Activated T-cell treated with anti-CD3 and anti-CD28 coated beads for 48 hours (primary cell): ENCODE measurements at places on chromosomes 3 and 15.
A peak's percentile ranks its signal among the peaks of the same experiment; 100 is the strongest.

GRCh38 chr3:183427196-183427875 lies 1.1 kb downstream of the MCF2L2 start:
- DNase-seq: no peak

GRCh38 chr3:43539321-43539720 lies 82.5 kb downstream of the ANO10 start:
- no peak for DNase-seq

GRCh38 chr15:60301024-60301423 lies 96.8 kb downstream of the ANXA2 start:
- DNase-seq: no peak

GRCh38 chr3:18767756-18768303 lies 342.7 kb upstream of the SATB1 start:
- DNase-seq: no peak

DNA sequence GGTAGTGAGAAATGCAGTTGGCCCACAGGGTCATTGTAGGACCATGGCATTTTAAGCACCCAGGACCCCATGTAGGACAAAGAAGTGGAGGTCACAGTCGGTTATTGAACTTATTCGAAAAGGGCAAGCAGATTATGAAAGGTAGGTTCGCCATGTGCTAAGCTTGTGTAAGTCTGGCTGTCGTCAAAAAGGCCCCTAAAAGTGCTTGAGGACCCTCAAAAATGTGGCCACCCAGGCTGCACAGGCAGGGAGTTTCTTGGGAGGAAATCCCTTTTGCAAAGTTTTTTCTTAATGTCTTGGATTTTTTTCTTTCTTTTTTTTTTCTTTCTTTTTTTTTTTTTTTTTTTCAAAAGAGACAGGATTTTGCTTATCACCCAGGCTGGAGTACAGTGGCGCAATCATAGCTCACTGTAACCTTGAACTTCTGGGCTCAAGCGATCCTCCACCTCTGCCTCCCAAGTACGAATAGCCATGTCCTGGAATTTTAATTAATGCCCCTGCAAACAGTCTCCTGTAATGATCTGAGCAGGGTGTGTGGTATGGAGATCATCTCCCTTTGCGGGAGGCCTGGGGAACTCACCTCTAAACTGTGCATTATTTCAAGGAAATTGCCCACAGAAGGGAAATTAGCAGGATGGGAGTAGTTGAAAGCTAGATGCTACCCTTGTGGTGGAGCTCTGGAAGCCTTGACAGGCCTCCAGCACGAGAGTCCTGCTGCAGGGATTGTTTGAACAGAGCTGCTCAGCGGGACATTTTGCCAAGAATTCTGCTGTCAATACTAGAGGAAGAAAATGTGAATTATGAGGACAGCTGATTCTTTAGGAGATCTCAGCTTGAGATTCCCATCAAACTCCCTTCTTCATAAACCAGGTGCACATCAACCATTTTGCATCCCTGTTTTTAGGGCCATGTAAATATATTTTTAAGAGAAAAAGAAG lies 28.4 kb downstream of the THSD4 start:
- no peak for DNase-seq

GRCh38 chr3:171770689-171771620 lies 39.3 kb downstream of the PLD1 start:
- no peak for DNase-seq

DNA sequence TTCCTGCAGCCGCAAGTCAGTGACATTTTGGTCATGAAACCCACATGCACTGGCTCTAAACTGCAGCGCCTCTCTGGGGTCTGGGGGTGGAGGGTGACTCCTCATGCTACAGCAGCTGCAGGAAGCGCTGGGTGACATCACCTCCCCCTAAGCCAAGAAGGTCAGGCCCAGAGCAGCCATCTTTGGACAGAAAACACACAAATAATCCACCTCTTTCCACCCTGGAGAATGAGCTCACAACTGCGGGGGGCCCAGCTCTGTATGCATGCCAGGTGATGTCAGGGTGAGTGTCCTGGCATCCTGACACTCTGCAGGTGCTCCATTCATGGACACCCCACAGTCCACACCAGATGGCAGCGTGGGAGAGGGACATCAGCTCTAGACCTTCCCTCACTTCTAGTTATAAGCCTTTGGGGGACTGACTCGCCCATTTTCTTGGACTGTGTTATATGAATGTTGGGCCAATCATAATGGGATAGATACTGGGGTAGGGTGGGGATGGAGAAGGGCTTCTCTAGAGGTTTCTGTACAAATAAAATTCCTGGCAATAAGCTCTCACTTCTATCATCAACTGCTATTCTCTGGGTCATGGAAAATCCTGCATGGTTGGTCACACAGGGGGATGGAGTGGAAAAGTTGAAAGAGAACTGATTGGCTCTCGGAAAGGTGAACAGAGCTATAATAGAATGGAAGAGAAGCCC lies 70.7 kb upstream of the THBS1 start:
- no peak for DNase-seq

DNA sequence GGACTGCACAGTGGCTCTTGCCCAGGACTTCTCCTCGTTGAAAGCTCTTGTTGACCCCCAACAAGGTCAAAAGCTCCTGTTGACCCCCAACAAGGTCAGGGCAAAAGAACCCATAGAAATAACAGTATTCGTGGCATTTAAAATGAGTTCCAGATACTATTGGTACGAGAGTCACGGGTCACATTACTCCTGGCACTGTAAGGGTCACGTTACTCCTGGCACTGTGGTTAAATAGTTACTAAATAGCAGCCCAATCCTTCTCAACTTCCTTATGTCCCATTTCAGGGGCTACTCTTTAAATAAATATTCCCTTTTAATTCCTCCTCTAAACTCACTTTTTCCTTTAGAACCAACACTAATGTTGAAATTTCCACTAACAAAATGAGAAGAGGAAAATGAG lies 18.2 kb upstream of the ADCY5 start:
- no peak for DNase-seq

GRCh38 chr3:69282181-69282580 lies 103.7 kb downstream of the FRMD4B start:
- DNase-seq: peak; percentile 53

GRCh38 chr3:149199474-149199873 lies 22.2 kb downstream of the CP start:
- no peak for DNase-seq

DNA sequence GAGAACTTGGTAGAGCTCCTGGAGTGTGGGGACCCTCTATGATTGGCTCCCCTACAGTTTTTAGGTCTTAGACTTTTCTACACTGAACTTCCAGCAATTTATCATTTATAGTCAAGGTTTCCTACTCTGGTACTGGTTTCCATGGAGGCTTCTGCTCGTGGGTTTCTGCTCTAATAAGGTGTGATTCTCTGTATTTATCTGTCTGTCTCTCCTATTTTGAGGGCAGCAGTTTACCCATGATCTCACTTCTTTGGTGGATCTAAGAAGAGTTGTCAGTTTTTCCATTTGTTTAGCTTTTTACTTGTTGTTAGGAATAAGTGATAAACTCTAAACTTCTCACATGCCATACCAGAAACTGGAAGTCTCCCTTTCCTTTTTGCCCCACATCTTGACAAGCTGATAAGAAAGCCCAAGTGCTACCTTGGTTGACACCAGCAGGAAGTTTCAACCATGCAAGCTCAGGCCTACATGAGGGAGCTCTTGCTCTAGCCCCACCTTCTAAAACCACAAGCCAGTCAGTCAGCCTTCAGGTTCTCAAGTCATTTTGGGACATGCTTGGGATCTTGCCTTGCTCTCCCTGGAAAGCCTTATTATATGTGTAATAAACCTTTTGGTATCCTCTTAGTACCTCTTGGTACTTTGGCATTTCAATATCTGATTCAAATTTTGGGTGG lies 10.0 kb downstream of the TIMMDC1 start:
- DNase-seq: no peak

DNA sequence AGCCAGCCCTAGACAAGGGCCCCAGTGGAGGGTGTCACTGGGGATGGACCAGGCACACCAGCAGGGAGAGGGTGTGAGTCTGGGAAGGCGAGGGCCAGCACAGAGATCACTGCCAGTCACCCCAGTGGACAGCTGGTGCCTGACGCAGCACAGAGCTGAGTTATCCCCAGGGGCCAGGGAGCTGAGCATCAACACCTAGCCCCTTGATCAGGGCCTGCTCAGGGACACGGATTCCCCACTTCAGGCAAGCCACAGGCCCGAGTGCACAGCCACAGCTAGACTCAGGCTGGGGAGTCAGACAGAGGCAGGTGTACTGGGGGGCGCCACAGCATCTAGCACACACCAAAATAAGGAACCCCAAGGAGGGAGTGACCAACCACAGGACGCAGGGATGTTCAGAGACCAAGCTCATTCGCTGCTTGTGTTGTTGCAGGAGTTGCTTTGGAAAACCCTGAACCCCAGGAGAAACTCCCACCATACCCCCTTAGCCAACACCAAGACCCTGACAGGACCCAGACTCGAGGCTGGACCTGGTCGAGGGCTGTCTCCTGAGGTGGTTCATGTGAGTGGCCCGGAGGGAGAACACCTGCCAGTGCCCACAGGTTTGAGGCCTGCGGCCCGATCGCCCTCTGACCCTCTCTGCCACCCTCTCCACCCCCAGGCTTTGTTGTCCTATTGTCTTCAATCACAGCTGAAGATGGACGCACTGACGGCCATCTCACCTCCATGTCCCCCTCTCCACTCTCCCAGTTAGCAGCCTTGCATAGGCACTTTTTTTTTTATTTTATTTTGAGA lies 146.8 kb downstream of the TPRA1 start:
- DNase-seq: no peak

DNA sequence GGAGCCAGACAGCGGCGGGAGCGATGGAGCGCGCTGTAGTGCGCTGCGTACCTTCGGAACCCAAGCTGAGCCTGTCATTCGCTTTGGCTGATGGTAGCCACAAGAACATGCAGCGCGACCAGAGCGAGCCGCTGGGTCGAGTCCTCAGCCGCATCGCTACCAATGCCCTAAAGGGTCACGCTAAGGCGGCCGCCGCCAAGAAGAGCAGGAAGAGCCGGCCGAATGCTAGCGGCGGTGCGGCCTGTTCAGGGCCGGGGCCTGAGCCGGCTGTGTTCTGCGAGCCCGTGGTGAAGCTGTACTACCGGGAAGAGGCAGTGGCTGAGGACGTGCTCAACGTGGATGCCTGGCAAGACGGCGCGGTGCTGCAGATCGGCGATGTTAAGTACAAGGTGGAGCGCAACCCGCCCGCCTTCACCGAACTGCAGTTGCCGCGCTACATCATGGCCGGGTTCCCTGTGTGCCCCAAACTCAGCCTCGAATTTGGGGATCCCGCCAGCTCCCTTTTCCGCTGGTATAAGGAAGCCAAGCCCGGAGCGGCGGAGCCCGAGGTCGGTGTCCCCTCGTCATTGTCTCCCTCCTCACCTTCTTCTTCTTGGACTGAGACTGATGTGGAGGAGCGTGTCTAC lies 498 bp downstream of the PDE12 start:
- peak; percentile 14 for DNase-seq

DNA sequence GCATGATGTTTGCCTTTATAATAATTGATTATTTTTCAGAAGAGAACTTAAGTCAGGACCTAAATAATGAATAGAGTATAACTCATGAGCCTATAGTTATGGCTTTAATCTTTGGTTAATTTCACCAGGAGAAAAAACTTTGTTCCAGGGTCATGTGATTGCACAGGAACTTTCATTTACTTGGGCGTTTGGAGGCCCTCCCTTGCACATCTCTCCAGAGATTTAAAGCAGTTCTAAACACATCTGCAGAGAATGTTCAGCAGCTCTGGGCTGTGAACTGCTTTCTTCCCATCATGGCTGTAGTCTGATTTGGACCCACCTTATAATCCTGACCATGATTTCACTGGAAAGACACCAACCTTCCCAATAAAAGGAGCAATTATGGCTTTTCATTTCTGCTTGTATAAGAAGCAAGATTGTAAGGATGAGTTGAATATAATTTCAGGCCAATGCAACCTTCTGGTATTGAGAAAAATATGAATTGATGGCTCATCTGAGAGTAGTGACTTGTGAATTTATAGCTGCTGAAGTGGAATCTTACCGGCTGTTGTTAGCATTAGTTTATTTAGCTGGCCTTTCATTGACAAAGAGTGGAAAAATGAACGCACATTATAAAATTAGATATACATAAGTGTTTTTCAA lies 80.9 kb upstream of the PRTG start:
- DNase-seq: no peak

DNA sequence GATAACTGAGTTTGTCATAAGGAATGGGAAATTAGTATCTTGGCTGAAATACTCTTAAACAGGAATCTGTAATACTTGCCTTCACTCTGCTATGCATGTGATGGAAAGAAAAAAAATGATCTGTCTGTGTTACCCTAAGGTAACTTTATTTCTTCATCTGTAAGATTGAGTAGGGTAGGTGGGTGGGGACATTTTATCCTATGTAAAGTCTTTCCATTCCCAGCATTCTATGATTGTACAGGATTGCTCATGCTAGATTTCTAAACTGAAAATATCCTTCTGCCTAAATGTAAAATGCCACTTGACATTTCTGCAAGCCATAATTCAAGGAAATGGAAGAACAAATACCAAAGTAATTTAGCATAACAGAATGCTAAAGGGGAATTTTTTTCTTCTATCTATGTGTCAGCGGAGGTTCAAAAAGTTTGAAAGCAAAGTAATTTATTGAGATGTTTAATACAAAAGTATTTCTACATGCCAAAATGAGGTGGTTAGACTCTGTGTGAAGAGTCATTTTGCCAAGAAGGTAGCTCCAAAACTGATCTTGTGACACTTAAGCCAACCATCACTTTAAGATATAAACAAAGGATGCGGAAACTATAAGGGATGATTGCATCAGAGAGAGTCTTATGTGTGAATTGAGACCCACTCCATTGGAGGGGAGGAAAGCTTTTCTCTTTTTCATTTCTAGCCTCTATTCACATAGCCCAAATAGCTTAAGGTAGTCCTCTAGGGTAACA lies 46.6 kb upstream of the SERPINI2 start:
- DNase-seq: no peak

GRCh38 chr3:156396851-156397250 lies 158.1 kb downstream of the SSR3 start:
- DNase-seq: no peak

- no peak for DNase-seq
Measured at GRCh38 chr3:139037478-139037877, 7.2 kb downstream of the PRR23C start.

DNA sequence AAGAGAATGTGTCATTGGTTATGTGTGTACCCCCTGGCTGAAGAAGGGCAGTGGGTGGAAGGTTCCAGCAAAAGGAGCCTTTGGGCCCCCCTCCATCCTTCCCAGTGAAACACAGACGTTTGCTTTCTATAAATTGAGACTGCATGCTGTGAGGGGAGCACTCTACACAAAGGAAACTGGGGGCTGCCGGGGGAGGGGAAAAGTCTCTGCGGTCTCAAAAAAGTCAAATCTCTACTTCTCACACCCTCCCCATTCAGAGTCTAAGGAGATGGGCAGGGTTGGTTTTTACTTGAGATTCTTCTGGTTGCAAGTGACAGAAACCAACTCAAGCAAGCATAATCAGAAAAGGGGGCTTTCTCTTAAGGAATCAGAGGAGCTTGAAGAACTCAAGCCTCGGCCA lies 50.1 kb upstream of the TLE3 start:
- no peak for DNase-seq

DNA sequence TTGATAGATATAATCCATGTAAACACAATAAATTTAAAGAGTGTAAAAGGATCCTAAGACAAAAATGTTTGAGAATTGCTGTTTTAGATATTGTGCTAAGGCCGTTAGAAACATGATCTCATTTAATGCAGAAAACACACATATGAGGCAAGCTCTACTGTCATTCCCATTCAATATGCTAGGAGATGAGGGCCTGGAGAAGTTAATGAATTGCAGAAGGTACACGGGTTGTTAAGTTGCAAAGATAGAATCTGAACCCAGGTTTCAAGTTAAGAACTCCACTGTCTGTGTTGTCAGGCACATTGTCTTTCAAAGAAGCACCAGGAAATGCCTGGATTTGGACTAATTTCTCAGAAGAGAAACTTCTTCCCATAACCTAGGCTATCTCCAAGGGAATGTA lies 65.1 kb upstream of the SAMMSON start:
- DNase-seq: no peak
